ENCODE measurements at places on chromosomes 3 and 15.

GRCh38 chr15:52057996-52058395, 39.0 kb downstream of the MAPK6 start:
- no peak for DNase-seq

GRCh38 chr3:150309557-150309956, 98.5 kb upstream of the TSC22D2 start:
- no peak for DNase-seq

- no peak for DNase-seq
These were observed 15.7 kb downstream of the KCNMB2 start for GRCh38 chr3:178551916-178552321.

DNA sequence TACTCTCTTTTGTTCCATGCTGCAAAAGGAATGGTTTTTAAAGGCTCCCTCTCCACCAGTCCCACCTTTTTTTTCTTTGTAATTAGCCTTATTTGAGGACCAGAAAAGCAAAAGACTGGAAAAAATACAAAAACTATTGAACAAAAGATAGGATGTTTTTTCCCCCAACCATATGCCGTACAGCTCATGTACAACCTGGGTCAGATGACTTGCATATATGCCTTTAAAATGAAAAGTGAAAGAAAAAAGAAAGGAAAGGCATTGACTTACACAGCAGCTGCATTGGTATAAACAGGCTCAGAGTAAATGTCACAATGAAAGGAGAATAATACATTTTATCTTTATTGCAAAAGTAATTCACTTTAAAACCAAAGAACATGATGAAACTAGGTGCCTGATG, 69.5 kb upstream of the CMC1 start:
- DNase-seq: no peak

DNA sequence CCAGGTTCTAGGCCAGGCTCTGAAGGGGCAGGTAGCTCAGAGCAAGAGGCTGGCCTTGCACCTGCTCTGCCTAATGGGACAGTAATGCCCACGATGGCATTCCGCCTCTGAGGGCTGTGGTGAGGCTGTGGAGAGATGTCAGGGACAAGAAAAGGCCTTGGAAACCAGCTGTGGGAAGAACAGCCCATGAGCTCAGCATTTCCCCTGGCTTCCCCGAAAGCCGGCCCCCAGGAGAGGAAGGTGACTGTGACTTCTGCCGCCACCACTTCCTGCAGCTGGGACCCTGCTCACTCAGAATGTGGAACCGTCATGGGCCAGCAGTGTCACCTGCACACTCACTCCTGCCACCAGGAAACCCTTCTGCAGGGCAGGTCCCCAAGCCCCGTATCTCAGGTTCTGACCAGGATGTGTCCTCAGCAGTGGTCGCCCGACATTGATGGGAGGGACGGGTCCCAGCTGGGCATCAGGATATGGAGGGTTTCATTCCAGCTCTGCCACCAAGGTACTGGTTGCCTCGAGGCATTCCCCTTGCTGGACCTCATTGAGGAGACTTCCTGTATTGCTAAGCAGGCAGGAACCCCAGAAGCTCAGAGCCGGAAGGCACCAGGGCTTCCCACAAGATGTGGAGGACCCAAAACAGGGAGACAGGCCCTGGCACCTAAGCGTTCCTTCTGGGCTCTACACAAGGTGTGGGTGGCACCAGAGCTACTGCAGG, 30.7 kb downstream of the SEMA7A start:
- peak; percentile 79 for DNase-seq
